ENCODE measurements at places on chromosomes 7 and 10. TPM values are rescaled to one million over a fixed set of nuclear protein-coding genes. Genes with fewer than 3 reads are reported as not detected.

- no peaks in the 10 kb centered on the region for H3K36me3 ChIP-seq
- no peaks in the 10 kb centered on the region for H3K4me1 ChIP-seq
- H3K4me3 ChIP-seq, result no peak overlapping the region
- H3K27ac ChIP-seq, result no peak overlapping the region
Measured at GRCh38 chr7:48512892-48513291, 341.6 kb downstream of the ABCA13 start.

The SORCS3 gene
- not detected for polyA plus RNA-seq

GRCh38 chr10:48423884-48424283 is 117.4 kb downstream of the MAPK8 start:
- no peaks in the 10 kb centered on the region for H3K27me3 ChIP-seq
- no peak overlapping the region for H3K4me3 ChIP-seq
- H3K36me3 ChIP-seq, result peaks cover 5% of the 10 kb centered on the region
- no peak for DNase-seq

The ECHS1 gene
- 46.2 TPM for polyA plus RNA-seq

The PCGF6 gene
- 2.5 TPM for polyA plus RNA-seq

GRCh38 chr7:88015309-88015708 is 81.3 kb downstream of the ADAM22 start:
- H3K4me3 ChIP-seq, result no peak overlapping the region
- H3K4me1 ChIP-seq, result no peaks in the 10 kb centered on the region
- H3K27ac ChIP-seq, result no peak overlapping the region
- no peaks in the 10 kb centered on the region for H3K27me3 ChIP-seq

DNA sequence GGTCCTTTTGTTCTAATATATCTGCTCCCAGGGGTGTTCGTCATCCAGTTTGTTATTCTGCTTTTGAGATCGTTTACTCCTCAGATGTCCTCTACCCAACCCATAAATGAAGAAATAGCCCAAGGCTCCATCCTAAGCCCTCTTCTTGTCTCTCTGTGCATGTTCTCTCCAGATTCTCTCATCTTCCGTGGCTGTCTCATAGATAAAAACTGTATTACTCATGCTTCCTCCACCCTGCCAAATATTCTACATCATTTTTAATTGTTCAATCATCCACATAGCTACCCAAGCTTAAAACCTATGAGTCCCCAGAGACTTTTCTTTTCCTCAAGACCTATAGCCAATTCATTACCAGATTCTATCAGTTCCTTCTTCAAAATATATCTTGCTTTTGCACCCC is 44.9 kb downstream of the CAV1 start:
- H3K4me3 ChIP-seq, result no peak overlapping the region
- H3K27me3 ChIP-seq, result no peaks in the 10 kb centered on the region
- DNase-seq, result no peak
- peaks cover 42% of the 10 kb centered on the region for H3K4me1 ChIP-seq
- no peak overlapping the region for H3K27ac ChIP-seq

- H3K27me3 ChIP-seq, result no peaks in the 10 kb centered on the region
- peaks cover 2% of the 10 kb centered on the region for H3K36me3 ChIP-seq
- DNase-seq, result no peak
- H3K27ac ChIP-seq, result no peak overlapping the region
Measured at GRCh38 chr10:42615419-42615818, 23.0 kb downstream of the ZNF33B start.

GRCh38 chr10:62459072-62459471 is 84.9 kb downstream of the ZNF365 start:
- no peaks in the 10 kb centered on the region for H3K36me3 ChIP-seq
- no peaks in the 10 kb centered on the region for H3K27me3 ChIP-seq
- no peak overlapping the region for H3K4me3 ChIP-seq
- H3K4me1 ChIP-seq, result no peaks in the 10 kb centered on the region
- H3K27ac ChIP-seq, result no peak overlapping the region

The ZNF727 gene
- polyA plus RNA-seq, result not detected

Data from endothelial cell of umbilical vein (primary cell).